Activated naive CD8-positive, alpha-beta T cell treated with anti-CD3 and anti-CD28 coated beads, Interleukin-2, amount 50 U/mL, for 24 hours (primary cell): ENCODE measurements at places on chromosomes 13 and 19.

DNA sequence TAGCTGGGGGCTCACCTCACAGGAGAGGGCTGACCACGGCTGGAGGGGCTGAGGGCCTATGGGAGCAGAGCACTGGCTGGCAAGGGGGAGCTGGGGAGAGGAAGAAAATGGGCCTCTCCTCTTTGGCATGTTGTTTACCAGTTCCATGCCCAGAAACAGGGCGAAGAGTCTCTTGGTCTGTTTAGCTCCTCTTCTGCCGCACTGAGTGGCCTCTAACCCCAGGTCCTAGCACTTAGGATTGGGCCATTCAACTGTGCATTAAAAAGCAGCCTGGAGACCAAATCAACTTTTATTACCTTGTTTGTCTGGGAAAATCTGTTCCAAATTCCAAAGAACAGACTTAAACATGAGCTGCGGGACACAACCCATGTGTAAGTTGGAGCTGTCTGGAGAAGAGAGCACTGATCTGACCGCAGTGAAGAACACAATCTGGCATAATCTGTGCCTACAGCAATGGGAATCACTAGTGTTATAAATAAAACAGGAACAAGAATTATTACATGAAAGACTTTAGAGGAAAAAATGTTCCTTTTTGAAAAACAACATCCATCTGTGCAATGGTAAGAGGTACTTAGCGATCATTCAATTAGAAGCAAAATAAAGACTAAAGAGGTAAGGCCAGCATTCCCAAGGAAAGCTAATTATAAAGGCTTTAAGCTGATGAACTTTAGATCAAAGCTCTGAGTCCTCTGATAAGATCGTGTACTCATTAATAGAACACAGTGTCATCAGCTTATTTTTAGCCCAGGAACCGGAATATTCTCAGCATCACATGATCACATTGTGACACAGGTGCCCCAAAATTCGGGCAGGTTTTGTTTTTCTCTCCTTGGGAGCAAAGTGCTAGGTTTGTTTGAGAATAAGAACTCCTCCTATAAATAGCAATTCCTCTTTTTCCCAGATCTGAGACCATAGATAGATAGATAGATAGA is 243.2 kb downstream of the COL4A1 start:
- no peak for DNase-seq

DNA sequence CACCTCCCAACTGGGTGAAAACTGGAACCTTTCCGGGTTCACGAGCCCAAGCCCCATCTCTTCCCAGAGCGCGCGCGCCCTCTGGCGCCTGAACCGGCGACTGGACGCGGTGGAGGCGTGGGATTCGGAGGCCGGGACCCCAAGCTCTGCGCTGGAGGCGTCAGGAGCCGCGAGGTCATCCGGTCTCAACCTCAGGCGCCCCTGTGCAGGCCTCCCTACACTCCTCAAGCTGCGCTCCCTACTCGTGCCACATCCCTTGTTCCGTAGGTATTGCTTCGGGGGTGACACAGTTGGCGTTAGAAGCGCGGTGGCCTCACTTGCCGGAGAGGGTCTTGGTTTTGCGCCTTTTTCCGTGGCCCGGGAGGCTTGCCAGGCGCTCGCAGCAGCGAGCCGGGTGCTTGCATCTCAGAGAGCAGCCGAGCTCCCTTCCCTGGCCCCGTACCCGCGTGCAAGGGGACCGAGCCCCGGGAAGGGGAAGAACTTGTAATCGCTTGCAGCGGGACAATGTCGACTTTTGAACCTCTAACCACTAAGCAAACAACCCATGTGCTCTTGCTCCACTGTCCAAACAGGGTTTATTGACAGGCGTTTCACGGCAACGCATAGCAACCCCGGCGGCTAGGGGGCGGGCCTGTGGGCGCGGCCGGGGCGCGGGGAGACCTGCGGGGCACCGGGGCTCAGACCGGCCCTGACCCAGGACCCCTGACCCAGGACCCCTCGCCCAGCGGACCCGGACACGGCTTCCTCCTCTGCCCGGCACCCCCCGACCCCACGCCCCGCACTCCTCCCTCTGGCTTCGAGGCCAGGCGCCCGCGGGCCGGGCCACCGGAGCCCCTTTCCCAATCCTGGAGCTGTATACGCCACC is 8.5 kb downstream of the CDX2 start:
- DNase-seq: peak; percentile 58

DNA sequence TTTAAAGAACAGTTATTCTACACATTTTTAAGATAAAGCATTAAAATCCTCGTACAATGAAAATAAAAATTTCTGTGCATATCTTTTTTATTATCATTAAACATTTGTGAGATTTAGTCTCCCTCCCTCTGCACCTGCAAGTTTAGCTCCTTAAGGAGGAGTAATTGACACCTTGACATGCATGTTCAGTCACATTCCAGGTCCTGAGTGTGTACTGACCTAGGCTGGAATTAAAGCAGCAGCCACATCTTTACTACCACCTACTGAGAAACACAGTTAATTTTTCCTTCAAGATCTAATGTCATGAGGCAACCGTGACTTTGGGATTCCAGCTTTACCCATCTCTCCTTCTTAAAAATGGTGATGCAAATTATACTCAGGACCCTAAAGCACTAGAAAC is 123.1 kb upstream of the FREM2 start:
- no peak for DNase-seq

DNA sequence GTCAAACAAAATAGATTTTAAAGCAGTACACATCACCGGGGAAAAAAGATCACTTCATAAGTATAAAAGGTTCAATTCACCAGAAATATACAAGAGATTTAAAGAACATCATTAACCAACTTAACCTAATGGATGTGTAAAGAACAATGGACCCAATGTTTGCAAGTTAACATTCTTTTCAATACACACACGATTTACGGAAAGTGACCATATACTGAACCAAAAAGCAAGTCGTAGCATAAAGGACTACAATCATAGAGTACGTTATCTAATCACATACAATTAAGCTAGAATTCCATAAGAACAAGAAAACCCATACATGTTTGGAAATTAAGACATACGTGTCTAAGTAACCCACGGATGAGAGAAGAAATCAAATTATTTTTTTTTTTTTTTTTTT is 9.6 kb downstream of the TGDS start:
- DNase-seq: no peak

DNA sequence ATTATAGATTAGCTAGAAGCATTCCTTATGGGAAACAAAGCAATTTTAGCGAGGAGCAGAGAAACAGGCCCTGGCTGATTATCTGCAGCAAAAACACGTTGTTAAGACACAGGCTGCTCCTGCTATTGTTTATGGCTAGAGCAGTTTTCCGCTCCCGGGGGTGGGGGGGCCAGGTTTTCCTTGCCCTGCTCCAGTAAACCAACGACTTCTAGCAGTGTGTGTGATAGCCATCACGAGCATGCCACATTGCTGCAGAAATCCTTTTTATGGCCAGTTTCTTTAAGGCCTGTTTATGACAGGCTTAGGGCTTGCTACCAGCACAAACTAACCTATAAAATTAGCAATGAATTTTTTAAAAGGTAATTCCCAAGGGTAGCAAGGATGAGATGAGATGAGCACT is 18.4 kb upstream of the IL17D start:
- no peak for DNase-seq

DNA sequence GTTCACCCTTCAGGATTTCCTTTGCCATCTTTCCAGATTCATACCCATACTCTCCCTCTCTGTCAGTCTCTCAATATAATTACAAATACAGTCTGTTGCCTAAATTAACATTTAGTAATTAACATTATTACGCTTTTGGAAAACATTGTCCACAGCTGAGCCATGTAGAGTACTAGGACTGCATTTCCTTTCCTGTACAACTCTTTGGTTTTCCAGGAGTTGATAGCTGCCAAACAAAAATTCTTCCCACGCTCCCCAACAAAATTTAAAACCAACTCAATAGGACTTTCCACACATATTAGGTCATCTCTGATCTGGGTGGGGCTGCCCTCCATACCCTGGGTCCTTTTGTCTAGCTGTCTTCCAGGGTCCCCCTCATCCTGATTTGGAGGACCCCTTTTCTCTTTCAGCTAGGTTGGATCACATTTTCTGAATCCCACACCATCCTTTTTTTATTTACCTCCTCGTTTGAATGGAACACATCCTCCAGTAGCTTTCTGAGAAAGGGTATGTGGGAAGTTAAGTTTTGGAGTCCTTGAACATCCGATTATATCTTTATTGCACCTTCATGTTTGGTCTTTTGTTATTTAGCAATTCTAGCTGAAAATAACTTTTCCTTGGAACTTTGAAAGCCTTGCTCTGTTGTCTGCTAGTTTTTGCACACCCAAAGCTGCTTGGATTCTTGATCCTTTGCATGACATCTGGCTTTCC is 17.7 kb downstream of the ONECUT3 start:
- DNase-seq: no peak

GRCh38 chr13:44730099-44730498 is 154.0 kb upstream of the TSC22D1 start:
- DNase-seq: no peak

DNA sequence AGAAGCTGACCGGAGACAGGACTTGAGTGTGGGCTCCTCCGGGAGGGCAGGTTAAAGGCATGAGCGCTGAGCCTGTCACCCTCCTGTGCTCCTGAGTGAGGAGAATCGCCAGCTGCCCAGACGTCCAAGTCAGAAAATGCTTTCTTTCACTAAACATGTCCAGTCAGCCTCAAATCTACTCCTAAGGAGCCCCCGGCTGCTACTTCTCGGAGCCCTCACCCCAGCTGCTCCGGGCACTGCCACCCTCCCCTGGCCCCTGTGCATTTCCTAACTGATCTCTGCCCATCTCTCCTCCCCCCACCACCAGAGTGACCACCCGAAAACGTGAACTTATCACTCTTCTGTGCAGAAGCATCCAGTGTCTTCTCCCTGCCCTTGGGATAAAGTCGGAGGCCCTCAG is 277.5 kb upstream of the SOX1 start:
- DNase-seq: no peak

GRCh38 chr19:7442423-7442822 is 46.4 kb downstream of the PEX11G start:
- DNase-seq: no peak

DNA sequence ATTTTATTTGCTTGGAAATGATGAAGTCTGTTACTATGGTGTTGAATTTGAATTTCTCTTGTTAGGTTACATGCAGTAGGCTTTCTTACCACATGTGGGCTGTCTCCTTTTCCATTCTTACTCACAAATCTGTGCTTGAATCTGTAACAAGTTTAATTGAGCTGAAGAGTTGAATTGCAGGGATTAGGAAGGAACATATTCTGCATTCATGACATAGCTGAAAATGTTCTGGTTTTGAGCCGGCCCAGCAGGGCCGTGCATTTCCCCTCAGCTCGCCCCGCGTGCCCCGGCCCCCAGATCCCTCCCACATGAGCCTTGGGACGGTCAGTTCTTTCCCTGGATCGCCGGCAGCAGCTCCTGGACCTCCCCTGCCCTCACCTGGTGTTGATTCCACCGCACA is 28.1 kb downstream of the TFDP1 start:
- DNase-seq: no peak

DNA sequence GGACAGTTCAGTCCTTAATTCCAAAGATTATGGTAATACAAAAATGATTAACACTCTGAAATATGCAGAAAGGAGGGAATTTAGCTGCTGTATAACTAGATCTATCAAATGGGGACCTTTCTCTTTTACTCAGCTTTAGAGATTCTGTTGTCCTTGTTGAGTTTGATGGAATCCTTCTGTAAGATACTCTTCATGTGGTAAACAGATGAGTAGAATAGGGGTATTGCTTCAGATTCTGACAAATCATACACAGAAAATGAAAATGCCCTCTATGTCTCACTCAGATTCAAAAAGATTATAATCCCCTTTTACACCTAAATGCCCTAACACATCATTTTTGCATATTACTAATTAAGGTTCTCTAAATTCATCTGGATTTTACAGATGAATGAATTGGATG is 50.7 kb downstream of the ARHGAP35 start:
- no peak for DNase-seq

DNA sequence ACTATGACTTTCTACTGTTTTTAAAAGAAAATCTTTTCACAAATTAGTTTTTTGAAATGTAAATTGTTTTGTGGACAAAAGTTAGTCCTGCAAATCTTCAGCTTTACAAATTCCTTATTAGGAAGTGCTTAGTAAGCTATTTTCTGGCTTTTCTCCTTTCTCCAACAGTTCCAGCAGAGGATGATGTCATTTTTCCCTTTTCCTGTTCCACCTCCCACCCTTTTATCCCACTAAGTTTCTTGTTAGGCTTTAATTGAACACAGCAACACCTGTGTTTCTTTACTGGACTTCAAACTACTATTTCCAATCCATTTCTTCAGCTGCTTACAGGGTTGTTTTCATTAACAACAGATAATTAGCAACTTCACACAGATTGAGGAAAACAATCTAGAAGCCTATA is 389.2 kb downstream of the NDFIP2 start:
- DNase-seq: no peak

DNA sequence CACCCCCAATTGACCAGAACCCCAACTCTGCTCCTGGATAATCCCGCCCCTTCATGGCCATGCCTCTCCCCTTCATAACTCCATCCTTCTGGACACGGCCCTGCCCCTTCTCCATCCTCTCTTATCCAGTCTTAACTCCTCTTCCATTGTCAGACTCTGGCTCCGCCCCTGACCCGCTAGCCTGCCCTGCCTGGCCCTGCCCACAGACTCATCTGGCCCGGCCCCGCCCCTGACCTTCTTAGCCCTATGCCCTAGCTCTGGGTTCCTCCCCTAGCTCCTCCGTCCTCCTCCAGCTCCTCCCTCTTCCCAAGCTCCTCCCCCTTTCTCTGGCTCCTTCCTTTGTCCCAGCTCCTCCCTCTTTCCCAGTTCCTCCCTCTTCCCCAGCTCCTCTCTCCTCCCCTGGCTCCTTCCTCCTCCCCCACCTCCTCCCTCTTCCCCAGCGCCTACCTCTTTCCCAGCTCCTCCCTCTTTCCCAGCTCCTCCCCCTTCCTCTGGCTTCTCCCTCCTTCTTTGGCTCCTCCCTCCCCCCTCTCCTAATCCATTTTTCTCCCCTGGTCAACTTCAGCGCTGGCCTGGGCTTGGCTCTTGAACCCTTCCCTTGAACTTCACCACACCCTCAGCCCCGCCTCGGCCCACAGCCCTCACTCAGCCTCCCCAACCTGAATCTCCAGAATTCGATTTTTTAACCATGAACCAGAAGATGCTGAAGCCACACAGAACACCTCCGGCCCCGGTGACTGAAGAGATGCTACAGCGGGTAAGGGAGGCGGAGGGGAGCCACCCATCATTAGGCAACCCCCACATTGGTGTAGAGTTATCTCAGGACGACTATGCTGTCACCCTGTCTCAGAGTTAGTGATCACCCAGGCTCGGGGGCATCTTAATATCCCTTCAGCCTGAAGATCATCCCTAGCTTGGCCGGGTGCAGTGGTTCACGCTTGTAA is 9.2 kb upstream of the ZNF358 start:
- DNase-seq: peak; percentile 63
